ENCODE measurements at places on chromosomes 13 and 19.

DNA sequence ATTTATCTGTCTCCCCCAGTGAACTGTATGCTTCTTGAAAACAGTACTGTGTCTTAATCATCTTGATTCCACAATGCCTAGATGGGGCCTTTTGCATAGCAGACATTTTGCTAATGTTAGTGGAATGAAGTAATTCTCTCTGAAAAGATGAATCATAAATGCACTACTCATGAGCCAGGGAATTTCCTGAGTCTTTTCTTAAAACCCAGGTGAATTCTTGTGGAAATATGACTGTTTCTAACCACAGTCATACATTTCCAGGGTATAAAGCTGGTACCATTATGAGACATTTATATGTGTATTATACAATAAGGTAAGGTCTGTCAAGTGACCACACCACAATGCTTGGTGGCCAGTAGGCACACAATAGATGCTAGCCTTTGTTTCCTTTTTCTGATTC is 5.5 kb upstream of the KCTD4 start:
- DNase-seq, result no peak

- DNase-seq, result no peak
These were observed 4.9 kb upstream of the POU4F1 start for GRCh38 chr13:78608252-78608687.

DNA sequence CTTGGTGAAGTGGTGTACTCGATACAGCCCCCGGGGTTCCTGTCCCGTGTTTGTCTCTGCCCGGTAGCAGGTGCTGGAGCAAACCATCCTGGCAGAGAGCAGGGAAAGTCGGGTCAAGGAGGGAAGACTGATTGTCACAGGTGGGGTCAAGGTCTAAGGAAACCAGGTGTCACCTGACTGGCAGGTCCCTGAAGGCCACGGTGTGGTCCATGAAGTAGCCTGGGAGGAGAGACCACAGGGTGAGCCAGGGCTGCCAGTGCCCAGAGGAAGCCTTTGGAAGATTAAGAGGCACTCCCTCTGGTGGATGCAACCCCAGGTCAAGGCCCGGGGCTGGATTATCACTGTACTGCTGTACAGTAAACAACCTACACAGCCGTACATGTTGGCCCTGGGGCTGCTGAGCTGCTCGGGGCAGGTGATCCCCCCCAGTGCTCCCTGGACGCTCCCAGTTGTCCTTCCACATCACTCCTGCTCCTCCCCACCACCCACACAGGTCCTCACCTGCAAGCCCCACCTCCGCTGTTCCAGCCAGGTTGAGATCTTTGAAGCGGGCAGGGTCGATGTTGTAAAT is 6.0 kb upstream of the CCER2 start:
- DNase-seq, result no peak

GRCh38 chr13:98598043-98598442 is 21.1 kb upstream of the STK24 start:
- DNase-seq, result no peak

GRCh38 chr13:43758834-43759233 is 27.9 kb downstream of the ENOX1 start:
- DNase-seq, result no peak

DNA sequence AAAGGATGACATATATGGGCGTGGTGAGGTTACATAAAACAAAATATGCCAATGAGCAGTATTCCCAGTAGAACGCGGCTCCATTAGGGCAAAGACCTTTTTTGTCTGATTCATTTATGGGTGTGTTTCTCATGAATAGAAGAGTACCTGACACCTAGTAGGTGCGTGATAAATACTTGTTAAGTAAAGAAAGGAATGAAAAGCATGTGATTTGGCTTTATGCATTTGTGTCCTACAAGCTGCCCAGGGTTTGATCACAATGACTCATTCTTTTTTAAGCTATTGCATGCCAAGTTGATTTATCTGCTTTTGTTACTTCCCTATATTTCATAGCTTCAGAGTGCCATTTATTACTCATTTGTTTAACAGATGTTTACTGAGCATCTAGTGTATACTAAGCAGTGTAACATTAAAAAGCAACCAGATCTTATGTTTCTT is 19.1 kb upstream of the KCTD4 start:
- DNase-seq, result no peak

GRCh38 chr13:96667294-96668018 is 326.8 kb downstream of the OXGR1 start:
- DNase-seq, result no peak

GRCh38 chr13:51276636-51277035 is 54.4 kb downstream of the FAM124A start:
- no peak for DNase-seq

DNA sequence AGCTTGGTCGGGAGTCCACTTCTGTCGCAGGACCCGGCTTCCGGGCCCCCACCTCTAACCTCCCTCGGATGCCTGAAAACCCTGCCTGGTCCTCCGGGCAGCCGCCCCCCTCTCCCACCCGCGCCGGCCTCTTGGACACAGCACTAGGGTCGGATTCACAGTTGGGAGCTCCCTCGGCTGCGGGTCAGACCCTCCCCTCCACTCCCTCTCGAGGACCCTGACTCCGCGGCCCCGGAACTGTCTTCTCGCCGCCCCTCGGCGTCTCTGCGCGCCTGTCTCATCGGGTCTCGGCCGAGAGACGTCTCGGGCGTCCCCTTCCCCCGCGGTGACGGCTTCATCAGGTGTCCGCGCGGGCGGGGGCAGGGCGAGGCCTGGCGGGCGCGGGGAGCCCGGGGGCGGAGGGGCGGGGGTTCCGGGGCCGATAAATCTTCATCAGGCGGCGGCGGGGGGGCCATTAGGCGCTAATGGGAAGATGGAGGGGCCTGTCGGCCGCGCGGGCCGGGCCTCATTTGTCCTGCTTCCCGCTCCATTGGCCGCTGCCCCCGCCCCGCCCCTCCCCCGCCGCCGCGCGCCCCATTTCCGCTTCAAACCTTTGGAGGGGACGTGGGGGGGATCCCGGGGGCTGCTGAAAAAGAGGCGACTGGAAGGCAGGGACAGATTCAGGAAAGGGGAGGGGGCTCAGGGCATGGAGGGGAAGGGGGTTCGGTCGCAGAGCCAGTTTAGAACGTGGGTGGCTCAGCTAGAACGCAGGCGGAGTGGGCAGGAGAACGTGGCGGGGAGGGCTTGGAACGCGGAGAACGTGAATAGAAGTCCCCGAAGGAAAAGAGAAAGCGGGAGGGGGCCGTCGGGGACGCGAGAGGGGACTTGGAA is 11.8 kb upstream of the ERFL start:
- no peak for DNase-seq

GRCh38 chr13:59960683-59961082 is 203.0 kb downstream of the DIAPH3 start:
- DNase-seq, result no peak

Measured in activated T-helper 9 cell treated with anti-CD3 and anti-CD28 coated beads, Interleukin-2, amount 50 U/mL, for 16 hours (primary cell).